ENCODE measurements at places on chromosomes 6 and 20. TPM values are rescaled to one million over a fixed set of nuclear protein-coding genes. Genes with fewer than 3 reads are reported as not detected.
A peak's percentile ranks its signal among the peaks of the same experiment; 100 is the strongest.

DNA sequence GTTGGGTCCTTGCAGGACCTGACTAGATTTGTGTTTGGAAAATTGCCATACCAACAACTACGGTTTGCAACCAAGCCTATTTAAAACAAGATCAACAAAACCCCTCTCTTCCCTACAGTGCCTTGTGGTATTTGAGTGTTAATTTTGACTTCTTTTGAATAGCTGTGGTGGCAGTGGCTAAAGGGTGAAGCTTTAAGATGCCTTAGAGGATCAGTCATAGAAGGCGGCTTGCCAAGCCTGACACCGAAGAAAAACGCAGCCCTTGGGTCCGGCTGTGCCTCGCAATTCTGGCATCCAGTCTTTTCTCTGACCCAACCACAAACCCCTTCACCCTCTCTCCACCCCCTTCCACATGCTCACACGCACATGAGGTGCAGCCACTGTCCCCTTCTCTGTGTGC is 32.6 kb downstream of the BMP6 start:
- peak; percentile 79 for DNase-seq

GRCh38 chr20:3202965-3203314 is 1.5 kb downstream of the DDRGK1 start:
- DNase-seq, result no peak

DNA sequence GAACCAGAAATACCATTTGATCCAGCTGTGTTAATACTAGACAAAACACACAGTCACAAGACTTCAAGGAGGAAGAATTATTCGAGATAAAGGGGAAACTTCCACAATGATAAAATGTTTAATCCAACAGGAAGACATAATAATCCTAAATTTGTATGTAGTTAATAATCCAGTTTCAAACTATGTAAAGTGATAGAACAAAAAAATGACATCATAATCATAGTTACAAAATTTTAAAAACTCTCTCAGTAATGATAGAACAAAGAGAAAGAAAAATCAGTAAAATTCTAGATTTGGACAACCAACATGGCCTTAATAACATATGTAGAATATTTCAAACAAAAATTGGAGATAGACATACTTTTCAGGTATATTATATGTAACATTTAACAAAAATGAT is 38.9 kb downstream of the LINC00237 start:
- DNase-seq, result no peak

- DNase-seq, result no peak
These were observed 18.7 kb upstream of the NRSN1 start for GRCh38 chr6:24107294-24107693.

- DNase-seq, result no peak
These were observed 50.4 kb upstream of the MPC1 start for GRCh38 chr6:166433096-166433495.

DNA sequence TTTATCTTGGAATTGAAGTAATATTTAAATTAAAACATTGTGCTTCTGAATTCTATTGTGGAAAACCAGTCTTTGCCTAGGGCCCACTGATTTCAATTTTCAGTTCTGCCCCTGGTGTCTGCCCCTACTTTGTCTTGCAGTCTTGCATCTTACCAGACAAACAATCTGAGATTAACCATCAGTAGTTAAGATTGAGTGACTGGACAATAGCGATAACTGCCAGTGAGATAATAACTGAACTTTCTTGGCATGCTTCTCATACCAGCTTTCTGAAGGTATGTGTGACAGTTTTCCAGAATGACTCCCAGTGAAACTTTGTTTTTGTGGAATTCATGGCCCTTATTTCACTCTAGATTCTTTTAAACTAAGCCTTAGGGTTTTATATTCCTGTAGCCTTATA is 53.5 kb downstream of the KCNQ5 start:
- DNase-seq, result no peak

DNA sequence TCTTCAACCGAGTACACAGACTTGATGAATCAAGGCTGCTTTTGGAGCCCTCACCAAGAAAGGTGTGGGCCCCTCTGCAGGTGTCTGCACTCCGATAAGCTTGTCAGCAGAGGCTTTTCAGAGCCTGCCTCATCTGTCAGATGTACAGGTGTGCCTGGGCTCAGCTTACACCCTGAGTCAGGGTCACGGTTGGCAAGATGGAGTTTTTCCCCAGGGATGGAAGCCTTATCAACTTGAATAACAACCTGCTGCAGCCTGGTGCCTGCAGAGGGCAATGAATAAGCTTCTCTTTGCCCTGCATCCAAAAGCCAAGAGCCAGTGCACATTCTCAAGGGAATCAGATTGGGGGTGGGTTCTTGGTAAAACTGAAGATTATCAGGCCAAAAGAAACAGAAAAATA is 427.1 kb downstream of the CD83 start:
- no peak for DNase-seq

DNA sequence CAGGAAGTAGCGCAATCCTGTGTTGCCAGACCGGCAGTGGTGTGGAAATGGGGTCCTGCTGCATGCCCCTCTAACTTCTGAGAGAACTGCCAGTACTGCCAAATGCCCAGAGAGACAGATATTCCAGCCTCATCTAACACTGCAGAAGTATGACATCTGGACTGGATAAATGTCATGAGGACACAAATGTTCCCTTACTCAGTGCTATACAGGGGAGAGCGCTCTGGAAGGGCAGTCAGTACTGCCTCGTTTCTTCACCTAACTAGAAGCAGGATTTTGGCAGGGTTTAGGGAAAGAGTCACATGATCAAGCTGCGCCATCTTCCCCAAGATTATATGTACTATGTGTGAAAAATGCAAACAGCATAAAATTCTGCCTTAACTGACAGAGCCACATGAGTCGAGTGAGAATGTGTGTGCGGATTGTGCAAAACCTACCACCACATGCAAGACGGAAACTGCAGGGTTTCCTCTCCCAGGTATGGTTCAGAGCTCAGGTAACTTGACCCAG is 59.7 kb downstream of the B4GALT5 start:
- DNase-seq, result no peak

METTL24 gene
- total RNA-seq, result 1.2 TPM

GRCh38 chr6:74114428-74114827 is 418.4 kb downstream of the CD109 start:
- no peak for DNase-seq

DNA sequence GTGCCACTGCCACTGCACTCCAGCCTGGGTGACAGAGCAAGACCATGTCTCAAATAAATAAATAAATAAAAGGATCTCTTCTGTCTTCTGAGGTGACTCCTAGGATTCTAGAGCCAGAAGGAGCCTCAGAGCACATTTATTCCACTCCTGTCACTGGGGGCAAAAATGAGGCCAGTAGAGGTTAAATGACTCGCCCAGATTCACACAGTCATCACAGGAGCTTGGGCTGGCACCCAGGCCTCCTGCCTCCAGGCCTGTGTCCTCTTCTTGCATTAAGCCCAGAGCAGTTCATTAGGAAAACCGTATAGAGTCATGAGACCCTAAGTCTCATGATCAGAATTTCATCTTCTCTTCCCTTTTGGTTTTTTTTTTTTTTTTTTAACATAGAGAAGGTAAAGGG is 243.3 kb downstream of the NRN1 start:
- no peak for DNase-seq

GRCh38 chr6:134880487-134881190 is 69.3 kb downstream of the ALDH8A1 start:
- DNase-seq, result no peak

DNA sequence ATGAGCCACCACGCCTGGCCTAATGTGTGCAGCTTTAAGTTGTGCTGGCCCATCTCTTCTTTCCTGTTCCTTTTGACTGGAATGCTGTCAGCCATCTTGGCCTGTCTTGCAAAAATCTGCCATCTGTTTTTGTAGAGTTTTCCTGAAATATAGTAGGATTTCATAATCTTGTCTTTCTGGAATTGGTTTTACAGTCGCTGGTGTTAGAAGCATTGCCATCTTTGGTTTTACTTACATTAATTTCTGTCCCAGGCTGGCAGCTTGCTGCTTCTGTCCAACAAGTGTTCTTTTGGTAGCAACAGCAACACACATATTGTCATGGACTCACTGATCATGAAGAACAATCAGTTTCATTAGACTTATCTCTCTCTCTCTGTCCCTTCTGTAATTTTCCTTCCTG is 29.1 kb upstream of the TULP1 start:
- DNase-seq, result no peak

- DNase-seq, result no peak
These were observed 269.0 kb downstream of the UST start for GRCh38 chr6:149015535-149016525.

RAET1E gene
- total RNA-seq, result not detected

- DNase-seq, result no peak
These were observed 70.7 kb downstream of the GFRAL start for GRCh38 chr6:55397986-55398385.

DNA sequence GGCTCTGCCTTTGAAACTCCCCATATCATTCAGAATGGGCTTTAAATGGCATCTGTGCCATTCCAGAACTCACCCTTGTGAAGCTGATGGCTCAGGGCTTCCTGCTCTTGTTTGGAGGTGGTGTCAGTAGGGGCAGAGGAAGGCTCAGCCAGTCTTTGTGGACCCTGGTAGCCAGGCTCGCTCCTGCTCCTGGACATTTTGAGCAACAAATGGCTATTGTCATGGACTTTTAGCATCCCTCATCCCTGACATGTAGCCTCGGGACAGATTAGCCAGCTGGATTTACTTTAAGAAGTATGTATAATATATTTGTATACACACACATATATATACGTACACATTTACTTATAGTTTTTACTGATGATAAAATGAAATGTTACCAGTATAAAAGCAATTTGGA is 104.1 kb downstream of the UST start:
- DNase-seq, result no peak

HLA-DRA gene
- 0.62 TPM for total RNA-seq

DNA sequence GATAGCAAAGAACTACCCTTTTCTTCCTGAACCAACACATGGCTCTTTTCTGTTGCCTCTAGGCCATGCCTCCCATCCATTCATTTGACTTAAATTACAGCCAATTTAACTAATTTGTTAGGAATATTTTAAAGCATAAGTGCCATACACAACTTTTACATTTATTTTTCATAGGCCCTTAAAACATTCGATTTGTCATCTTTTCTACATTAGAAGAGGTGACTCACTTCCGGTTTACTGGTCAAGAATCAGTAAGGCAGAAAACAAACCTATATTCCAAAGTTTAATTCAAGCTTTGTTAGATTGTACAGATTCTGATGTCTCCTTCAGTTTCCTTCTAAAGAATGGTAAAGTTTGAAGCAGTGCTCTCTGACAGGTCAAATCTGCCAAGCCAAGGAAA is 344.3 kb downstream of the SAMD5 start:
- no peak for DNase-seq

DNA sequence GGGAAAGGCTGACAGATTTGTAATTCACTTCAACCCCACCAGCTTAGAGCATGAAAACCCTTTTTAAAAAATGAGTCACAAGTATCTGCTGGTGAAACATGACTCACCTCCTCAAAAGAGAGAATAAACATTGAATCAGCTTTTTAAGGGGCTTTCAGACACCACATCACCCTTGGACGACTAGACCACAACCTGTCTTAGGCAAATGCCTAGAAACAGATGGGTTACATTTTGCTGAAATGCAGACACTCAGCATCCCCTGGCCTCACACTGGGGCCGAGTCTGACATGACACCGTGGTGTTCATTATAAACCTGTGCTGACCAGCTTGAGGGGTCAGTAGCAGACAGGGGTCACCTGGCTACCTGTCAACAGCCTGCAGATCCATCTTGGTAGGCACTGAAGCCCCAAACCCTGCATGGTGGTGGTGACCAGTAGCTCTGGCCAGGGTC is 175.3 kb upstream of the CST7 start:
- peak; percentile 90 for DNase-seq

DNA sequence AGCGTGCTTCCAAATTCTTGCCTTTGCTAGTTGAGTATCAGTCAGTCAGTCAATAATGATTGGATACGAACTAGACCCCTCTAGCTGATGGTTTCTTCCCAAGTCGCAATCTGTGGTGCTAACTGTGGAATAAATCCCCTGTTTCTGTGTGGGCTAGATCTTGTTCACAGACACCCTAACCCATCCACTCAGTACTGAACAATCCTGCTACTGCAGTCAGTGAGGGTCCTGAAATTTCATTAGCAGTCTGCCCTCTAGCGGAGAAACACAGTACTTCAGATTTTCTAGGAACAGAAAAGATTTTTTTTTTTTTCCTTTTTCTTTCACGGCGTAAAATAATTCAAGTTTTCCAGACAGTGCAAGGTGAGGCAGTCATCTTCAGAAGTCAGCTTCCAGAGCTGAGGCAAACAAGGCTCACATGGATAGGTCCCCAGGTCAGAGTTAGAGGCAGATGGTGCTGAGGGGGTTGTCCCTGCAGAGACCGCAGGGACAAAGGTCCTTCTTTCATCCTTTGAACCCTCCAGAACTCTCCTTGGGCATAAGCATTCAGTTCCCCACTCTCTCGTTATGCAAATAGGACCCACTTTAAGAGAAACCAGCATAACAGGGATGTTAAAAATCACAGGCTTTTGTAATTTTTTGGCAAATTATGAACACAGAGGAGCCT is 119.6 kb downstream of the SCML4 start:
- no peak for DNase-seq

HLA-DRB1 gene
- total RNA-seq, result 4.0 TPM

DNA sequence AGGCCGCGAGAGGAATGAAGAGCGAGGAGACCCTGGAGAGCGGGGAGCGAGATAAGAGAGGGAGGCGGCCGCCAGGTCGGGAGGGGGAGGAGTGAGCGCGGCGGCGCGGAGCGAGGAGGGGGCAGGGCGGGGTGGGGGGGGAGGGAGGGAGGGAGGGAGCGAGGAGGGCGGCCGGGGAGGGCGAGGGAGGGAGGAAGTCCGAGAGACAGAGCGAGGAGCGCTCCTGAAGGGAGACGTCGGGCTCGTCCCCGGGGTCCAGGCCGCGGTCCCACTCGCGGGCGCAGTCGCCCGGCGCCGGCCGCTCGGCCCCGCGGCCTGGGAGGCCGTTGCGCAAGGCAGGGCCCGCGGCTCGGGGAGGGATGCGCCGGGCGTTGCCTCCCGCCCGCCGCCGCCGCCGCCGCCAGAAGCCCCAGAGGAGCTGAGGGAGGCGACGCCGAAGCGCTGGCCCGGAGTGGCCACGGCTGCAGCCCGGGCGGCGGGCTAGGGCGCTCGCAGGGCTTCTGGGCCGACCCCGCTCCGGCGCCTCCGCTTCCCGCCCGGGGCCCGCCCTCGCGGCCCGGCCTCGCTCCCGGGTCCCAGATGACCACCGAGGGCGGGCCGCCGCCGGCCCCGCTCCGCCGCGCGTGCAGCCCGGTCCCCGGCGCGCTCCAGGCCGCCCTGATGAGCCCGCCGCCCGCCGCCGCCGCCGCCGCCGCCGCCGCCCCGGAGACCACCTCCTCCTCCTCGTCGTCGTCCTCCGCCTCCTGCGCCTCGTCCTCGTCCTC is at the start of gene FOXF2:
Gene FOXF2, plus strand, starts transcription at position 208 of the 764 bp plus-strand sequence. Its CDS starts 372 bp downstream, at position 580.
- DNase-seq, result no peak

Measured in kidney epithelial cell (primary cell).